Small intestine (tissue), 16 donors: ENCODE measurements at places on chromosomes 1 and 21. TPM values are rescaled to one million over a fixed set of nuclear protein-coding genes. Genes with fewer than 3 reads are reported as not detected.

DNA sequence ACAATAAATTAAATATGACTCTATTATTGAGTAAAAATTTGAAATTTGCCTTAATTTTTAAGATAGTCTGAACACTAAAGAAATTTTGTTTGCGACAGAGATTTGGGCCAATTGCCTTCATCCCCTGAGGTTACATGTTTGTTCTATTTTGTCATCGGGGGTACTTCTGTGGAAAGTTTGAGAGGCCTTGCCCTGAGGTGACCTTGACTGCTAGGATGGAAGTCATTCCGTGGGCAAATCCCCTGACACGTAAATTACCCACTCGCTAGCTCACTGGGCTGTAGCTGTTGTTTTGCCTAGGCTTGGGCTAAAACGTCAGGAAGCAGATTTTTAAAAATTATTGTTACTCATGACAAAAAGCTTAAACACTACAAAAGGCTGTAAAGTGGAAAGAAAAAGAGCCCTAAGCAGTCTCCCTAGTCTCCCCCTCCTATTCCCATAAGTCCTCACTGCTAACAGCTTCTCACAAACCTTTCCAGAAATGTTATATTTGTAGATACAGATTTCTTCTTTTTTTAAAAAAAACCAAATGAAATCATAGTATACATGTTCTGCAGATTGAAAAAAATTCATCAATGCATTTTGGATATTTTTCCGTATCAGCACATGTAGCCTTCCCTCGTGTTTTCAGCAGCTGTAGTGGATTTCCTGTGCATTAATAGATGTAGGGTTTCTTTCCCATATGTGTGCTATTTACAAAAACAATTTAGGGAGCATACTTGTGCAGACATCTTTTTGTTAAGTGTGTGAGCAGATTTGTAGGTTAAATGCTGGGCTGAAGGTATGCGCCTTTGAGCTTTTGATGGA lies 142.7 kb downstream of the MRPS6 start:
- no peak overlapping the region for H3K4me3 ChIP-seq
- no peaks in the 10 kb centered on the region for H3K36me3 ChIP-seq
- H3K27me3 ChIP-seq, result no peaks in the 10 kb centered on the region
- no peaks in the 10 kb centered on the region for H3K4me1 ChIP-seq
- no peak for DNase-seq

DNA sequence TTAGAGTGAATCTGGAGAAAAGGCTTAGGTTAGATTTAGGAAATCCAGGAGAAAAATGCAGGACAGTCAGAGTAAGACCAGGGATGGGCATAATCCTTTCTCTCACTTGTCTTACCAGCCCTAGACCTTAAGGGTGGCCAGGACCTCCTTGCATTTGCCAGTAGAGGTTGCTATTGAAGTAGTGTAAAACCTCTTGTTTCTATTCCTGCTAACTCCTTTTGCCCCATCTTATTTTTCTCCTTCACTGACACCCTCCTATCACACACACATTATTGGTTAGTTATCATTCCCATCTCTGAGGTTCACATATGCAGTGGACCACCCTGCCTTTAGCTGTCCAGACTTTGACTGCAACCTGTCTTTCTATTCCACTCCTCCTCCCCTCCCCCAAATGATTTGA lies 75.0 kb upstream of the MACF1 start:
- no peak overlapping the region for H3K27ac ChIP-seq
- no peaks in the 10 kb centered on the region for H3K27me3 ChIP-seq
- H3K36me3 ChIP-seq, result peaks cover 6% of the 10 kb centered on the region
- H3K4me3 ChIP-seq, result no peak overlapping the region
- H3K4me1 ChIP-seq, result peaks cover 27% of the 10 kb centered on the region

- H3K4me1 ChIP-seq, result no peaks in the 10 kb centered on the region
- no peak overlapping the region for H3K4me3 ChIP-seq
- DNase-seq, result no peak
- no peaks in the 10 kb centered on the region for H3K27me3 ChIP-seq
- no peak overlapping the region for H3K27ac ChIP-seq
Measured at GRCh38 chr1:5751833-5752745, 240.1 kb downstream of the NPHP4 start.

GRCh38 chr1:179632868-179633267 lies 41.2 kb downstream of the TDRD5 start:
- H3K4me1 ChIP-seq, result no peaks in the 10 kb centered on the region
- no peak overlapping the region for H3K27ac ChIP-seq

DNA sequence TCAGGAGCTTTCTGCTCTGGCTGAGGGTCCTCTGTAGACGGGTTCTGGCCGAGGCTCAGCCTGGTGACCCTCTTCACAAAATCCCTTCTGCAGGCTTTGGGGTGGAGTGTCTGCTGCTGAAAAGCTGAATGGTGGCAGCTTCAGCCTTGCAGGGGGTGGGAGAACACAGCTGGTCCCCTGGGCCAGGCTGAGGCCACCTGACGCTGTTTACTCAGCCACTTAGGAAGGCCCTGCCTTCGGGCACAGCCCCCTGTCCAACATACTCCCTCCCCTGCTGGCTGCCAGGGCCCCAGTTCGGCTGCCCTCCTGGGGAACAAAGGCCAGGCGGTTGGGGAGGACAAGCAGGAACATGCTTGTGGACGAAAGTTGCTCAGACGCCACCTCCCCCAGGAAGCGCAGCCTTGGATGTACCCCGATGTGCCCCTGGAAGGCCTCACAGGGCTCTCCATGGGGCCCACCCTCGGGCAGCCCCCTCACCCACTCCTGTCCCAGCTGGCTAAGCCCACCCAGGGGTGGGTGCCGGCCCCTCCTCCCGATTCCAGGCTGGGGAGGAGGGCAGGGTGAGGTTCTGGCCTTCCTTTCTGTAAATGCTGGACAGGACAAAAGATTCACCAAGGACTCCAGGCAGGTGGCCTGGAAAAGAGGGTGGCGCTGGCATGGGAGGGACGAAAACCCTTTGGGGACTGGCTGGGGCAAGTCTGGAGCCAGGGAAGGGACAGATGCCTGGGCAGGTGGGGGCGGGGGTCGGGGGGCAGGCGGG lies at the start of gene ANKRD65:
ANKRD65 (minus strand) TSS at position 130 of the 760 bp plus-strand sequence. CDS start 271 bp downstream, outside the sequence.
- no peak for DNase-seq
- no peaks in the 10 kb centered on the region for H3K4me1 ChIP-seq

- H3K4me3 ChIP-seq, result no peak overlapping the region
- H3K27me3 ChIP-seq, result no peaks in the 10 kb centered on the region
- H3K27ac ChIP-seq, result no peak overlapping the region
- H3K4me1 ChIP-seq, result no peaks in the 10 kb centered on the region
- DNase-seq, result no peak
Measured at GRCh38 chr21:27681841-27682240, 715.0 kb upstream of the ADAMTS5 start.

- H3K36me3 ChIP-seq, result no peaks in the 10 kb centered on the region
- no peak for DNase-seq
- no peak overlapping the region for H3K4me3 ChIP-seq
- no peak overlapping the region for H3K27ac ChIP-seq
- H3K4me1 ChIP-seq, result no peaks in the 10 kb centered on the region
Measured at GRCh38 chr1:231079163-231079562, 39.1 kb upstream of the FAM89A start.

GRCh38 chr1:64212031-64212430 lies 8.6 kb downstream of the UBE2U start:
- no peaks in the 10 kb centered on the region for H3K36me3 ChIP-seq
- H3K4me3 ChIP-seq, result no peak overlapping the region
- no peaks in the 10 kb centered on the region for H3K4me1 ChIP-seq
- no peak for DNase-seq
- no peaks in the 10 kb centered on the region for H3K27me3 ChIP-seq

- DNase-seq, result no peak
- no peak overlapping the region for H3K4me3 ChIP-seq
- H3K27ac ChIP-seq, result no peak overlapping the region
- no peaks in the 10 kb centered on the region for H3K36me3 ChIP-seq
- no peaks in the 10 kb centered on the region for H3K27me3 ChIP-seq
Measured at GRCh38 chr1:220918285-220918951, 39.2 kb downstream of the HLX start.

- H3K36me3 ChIP-seq, result no peaks in the 10 kb centered on the region
- no peaks in the 10 kb centered on the region for H3K27me3 ChIP-seq
- H3K27ac ChIP-seq, result no peak overlapping the region
- H3K4me1 ChIP-seq, result no peaks in the 10 kb centered on the region
- no peak overlapping the region for H3K4me3 ChIP-seq
Measured at GRCh38 chr1:17066361-17067068, 12.7 kb upstream of the SDHB start.

- no peak overlapping the region for H3K27ac ChIP-seq
- H3K36me3 ChIP-seq, result no peaks in the 10 kb centered on the region
- H3K4me1 ChIP-seq, result no peaks in the 10 kb centered on the region
- H3K27me3 ChIP-seq, result no peaks in the 10 kb centered on the region
- DNase-seq, result no peak
Measured at GRCh38 chr1:177200290-177200689, 29.5 kb downstream of the BRINP2 start.

DNA sequence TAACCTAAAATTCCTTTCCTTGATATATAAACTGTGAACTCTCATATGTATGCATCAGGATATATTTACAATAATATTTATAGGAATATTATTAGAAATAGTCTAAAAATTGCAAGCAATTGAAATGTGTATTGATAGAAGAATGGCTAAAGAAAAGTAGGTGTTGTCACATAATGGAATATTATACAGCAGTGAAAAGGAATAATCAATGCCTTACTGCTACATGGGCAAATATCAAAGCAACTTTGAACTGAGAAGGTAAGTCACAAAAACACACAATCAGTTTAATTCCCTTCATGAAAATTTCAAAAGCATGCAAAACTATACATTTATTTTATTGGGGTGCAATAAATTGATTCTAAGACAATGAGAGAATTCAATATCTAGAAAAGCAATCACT lies 35.7 kb upstream of the CDC14A start:
- no peak overlapping the region for H3K27ac ChIP-seq
- H3K36me3 ChIP-seq, result no peaks in the 10 kb centered on the region
- H3K4me1 ChIP-seq, result peaks cover 14% of the 10 kb centered on the region
- H3K4me3 ChIP-seq, result no peak overlapping the region

GRCh38 chr1:30540611-30541192 lies 182.7 kb downstream of the MATN1 start:
- no peak for DNase-seq
- no peak overlapping the region for H3K4me3 ChIP-seq
- no peaks in the 10 kb centered on the region for H3K4me1 ChIP-seq
- no peaks in the 10 kb centered on the region for H3K27me3 ChIP-seq

- no peaks in the 10 kb centered on the region for H3K36me3 ChIP-seq
- DNase-seq, result no peak
- H3K27ac ChIP-seq, result no peak overlapping the region
- H3K4me3 ChIP-seq, result no peak overlapping the region
Measured at GRCh38 chr1:110872366-110872744, 593 bp upstream of the CD53 start.

DNA sequence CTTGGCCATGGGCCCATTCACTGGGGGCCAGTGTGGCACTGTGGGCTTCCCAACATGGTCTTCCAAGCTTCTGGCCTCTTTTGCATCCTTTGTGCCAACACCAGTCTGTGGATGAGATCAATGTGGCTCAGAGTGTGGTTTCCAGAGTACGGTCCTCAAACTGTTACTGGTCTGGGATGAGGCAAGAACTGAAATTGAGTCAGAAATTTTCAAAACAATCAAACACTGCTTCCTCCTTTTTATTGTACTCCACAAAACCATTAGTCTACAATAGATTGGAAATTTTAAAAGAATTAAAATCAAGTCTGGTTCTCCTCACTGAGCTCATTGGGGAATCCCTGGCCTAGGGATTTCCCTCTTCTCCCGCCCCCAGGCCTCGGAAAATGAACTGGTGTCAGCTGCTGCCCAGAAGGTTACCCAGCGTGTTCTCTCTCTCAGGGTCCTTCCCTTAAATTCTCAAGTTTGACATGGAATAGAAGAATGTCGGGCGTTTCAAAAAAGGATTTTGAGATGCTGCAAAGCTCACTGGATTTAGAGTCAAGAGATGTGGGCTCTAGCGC lies 222.0 kb downstream of the SDCCAG8 start:
- H3K27me3 ChIP-seq, result no peaks in the 10 kb centered on the region
- no peaks in the 10 kb centered on the region for H3K4me1 ChIP-seq
- no peak for DNase-seq
- no peak overlapping the region for H3K27ac ChIP-seq
- no peak overlapping the region for H3K4me3 ChIP-seq

DNA sequence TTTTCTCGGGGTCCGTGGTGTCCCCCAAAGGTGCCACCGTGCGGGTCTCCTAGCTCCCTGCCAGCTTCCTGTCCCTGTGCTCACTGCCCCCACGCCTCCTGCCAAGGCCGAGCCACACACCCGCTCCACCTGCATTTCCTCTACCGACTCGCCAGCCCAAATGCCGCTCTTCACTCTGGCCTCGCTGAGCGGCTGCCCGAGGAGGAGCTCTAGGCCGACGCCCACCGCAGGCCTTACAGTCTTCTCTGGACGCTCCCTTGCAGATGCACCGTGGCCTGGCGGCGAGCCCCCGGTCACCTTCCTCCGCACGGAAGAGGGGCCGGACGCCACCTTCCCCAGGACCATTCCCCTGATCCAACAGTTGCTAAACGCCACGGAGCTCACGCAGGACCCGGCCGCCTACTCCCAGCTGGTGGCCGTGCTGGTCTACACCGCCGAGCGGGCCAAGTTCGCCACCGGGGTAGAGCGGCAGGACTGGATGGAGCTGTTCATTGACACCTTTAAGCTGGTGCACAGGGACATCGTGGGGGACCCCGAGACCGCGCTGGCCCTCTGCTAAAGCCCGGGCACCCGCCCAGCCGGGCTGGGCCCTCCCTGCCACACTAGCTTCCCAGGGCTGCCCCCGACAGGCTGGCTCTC lies 26.3 kb downstream of the FTCD start:
- no peak for DNase-seq
- H3K27me3 ChIP-seq, result no peaks in the 10 kb centered on the region
- no peak overlapping the region for H3K4me3 ChIP-seq

GRCh38 chr1:82160036-82160435 lies 359.3 kb downstream of the ADGRL2 start:
- H3K27me3 ChIP-seq, result no peaks in the 10 kb centered on the region
- no peak overlapping the region for H3K27ac ChIP-seq
- no peak overlapping the region for H3K4me3 ChIP-seq
- H3K36me3 ChIP-seq, result no peaks in the 10 kb centered on the region
- no peaks in the 10 kb centered on the region for H3K4me1 ChIP-seq

DNA sequence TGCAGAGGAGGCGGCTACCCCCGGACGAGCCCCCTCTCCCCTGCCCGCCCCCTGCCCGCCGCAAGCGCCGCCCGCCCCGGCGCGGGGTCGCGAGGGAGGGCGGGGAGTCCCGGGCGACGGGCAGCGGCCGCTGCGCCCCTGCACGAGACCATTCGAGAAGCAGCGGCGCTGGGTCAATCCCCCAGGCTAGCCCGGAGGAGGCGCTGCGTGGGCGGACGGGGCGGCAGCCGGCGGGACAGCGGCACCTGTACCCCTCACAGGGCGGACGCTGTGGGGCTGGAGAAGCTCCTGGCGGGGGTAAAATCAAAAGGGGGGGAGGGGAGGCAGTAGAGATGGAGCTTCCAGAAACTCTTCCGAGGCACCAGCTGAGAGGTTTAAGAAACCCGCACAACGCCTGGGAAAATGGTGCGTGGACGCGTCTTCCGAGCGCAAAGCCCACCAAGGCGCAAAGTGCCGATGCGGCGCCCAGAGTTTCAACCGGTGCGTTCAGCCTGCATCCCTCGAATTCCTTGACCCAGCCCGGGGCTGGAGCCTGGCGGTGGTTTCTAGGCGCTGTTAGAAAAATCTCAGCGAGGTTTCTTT lies at the start of gene PLPPR5:
PLPPR5 (minus strand) TSS at position 1 of the 582 bp plus-strand sequence. CDS start 190 bp downstream, outside the sequence.
- no peaks in the 10 kb centered on the region for H3K36me3 ChIP-seq
- H3K4me3 ChIP-seq, result peak within 1 kb of the TSS; percentile 29
- no peak for DNase-seq
- H3K27me3 ChIP-seq, result peaks cover 5% of the 10 kb centered on the region
- no peaks in the 10 kb centered on the region for H3K4me1 ChIP-seq
- no peak within 1 kb of the TSS for H3K27ac ChIP-seq

The RGS8 gene
- polyA plus RNA-seq, result not detected

The RER1 gene
- polyA plus RNA-seq, result 140 TPM

The GPR37L1 gene
- polyA plus RNA-seq, result 0.22 TPM

The CFAP126 gene
- polyA plus RNA-seq, result 0.21 TPM

The PRR9 gene
- not detected for polyA plus RNA-seq
